ENCODE measurements at places on chromosomes 6 and 20.
A peak's percentile ranks its signal among the peaks of the same experiment; 100 is the strongest.

GRCh38 chr6:129321303-129321702 is 388.7 kb downstream of the ARHGAP18 start:
- no peak for DNase-seq

GRCh38 chr20:52047811-52048764 is 143.5 kb downstream of the ZFP64 start:
- DNase-seq = peak; percentile 24

DNA sequence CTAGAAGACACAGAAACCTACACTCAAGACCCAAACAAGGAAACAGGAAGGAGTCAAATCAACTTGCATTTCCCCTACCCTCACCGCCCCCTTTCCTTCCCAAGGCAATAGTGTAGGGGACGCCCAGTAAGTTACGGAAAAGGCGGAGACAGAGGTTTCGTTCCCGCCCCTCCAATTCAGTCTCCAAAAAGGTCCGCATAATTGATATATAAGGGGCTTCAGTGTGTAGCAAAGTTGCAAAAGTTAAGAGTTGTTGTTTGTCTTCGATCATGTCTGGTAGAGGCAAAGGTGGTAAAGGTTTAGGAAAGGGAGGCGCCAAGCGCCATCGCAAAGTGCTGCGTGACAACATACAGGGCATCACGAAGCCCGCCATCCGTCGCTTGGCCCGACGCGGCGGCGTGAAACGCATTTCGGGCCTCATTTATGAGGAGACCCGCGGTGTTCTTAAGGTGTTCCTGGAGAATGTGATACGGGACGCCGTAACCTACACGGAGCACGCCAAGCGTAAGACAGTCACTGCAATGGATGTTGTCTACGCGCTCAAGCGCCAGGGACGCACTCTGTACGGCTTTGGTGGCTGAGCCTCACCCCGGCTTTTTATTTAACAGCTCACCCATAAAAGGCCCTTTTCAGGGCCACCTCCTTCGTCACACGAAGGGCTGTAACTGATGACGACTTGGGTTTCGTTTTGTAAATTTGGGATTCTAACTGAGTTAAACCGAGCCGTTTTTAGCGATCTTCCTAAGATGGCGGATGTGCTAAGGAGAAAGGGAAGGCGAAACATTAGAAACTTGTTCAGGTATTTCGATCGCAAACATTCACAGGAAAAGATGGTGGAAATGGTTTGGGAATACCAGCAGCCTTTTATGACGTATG is 124.6 kb upstream of the BTN3A2 start:
- DNase-seq = peak; percentile 66

DNA sequence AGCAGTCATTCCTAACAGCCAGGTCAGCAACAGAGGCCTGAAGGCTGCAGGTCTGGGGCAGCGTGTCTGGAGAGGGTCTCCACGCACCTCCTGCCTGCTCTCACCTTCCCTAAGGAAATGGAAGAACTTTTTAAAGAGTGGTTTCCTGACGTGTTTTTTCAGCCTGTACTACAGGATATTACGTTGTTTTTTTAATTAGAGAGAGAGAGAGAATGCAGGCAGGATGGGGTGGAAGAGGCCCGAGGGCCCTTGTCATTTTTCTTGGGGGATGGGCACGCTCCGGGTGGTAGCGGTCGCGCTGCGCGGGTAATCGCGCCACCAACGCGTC is 2.1 kb downstream of the DLL1 start:
- no peak for DNase-seq

DNA sequence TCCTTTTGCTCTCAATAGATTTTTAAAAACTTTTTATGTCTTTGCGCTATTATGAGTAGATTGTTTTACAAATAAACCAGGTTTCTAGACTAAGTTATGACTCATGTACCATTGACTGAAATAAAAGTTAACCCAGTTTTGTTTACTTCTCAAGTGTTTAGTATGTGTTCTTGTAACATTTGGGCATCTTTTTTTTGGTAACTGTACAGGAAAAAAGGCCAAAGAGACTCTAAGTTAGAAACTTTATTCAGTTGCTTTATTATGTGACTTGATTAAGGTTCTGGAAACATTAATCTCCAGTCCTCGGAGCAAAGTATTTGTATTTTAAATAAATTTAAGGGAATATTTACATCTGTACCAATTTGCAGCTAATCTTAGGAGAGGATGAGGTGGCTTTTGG is 2.9 kb downstream of the NKAIN2 start:
- DNase-seq = no peak

DNA sequence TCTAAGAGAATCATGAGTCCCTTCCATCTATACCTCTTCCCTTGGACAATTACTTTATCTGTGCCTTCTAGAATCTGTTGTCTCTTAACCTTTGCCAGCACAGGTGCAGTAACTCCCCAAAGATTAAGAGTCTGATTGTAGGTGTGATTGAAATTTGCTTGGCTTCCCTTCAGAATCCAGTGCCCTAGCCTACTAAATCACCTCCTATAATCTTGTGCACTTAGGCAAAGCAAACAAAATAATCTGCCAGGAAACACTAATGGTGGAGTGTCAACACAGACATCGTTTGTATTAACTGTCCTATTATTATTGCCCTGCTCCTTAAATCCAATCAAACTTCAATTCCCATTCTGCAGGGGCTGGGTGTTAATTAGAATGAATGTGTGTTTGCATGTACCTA is 28.0 kb downstream of the ID4 start:
- no peak for DNase-seq

DNA sequence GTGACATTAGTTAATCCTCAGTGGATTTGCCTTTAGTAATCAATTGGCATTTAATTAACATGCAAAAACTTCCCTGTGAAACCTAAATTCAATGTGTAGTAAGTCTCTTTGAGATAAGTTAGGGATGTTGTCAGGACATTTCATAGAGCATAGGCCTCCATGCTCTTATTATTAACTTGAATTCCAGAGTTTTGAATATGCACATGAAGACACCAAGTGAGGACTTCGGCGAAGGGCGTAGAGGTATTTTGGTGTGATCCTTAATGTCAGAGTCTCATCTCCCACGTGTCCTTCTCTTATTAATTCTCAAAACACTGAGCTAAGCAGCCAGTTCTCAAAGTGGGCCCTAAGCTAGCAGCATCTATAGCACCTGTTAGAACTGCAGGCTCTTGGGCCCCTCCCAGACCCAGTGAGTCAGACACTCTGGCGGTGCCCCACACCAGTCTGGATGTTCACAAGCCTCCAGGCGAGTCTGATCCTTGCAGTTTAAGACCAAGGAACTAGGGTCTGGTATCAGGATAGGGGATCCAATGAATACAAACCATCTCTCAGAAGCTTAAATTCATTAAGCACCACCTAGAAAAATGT is 292.1 kb downstream of the QKI start:
- DNase-seq = no peak

- DNase-seq = no peak
Measured at GRCh38 chr6:108998485-108998884, 96.2 kb downstream of the SESN1 start.

DNA sequence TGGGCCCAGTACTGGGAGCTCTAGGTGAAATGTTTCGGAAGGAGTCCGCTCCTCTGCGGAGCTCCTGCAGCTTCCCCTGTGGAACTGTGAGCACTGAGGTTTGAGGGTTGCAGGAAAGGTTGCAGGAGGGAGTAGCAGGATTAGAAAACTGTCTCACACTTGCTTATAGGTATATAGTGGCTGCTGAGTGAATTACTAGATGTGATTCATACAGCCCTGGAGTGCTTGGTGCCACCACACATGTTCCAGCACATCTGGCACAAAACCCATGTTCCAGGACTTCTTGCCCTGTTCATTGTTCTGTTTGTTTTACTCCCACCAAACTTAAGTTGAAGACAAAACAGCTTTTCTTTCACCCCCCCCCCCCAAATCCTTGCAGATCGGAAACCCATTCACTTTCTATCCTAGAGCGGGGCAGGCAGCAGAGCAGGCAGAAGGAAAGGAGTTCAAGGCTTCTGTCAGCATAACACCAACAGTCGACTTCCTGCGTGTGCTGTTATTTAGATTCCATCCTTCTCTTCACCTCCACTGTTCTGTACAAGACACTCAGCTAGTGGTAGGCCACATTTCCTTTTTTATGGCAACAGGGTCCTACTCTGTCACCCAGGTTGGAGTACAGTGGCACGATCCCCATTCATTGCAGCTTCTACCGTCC is 669 bp upstream of the PEX6 start:
- no peak for DNase-seq

DNA sequence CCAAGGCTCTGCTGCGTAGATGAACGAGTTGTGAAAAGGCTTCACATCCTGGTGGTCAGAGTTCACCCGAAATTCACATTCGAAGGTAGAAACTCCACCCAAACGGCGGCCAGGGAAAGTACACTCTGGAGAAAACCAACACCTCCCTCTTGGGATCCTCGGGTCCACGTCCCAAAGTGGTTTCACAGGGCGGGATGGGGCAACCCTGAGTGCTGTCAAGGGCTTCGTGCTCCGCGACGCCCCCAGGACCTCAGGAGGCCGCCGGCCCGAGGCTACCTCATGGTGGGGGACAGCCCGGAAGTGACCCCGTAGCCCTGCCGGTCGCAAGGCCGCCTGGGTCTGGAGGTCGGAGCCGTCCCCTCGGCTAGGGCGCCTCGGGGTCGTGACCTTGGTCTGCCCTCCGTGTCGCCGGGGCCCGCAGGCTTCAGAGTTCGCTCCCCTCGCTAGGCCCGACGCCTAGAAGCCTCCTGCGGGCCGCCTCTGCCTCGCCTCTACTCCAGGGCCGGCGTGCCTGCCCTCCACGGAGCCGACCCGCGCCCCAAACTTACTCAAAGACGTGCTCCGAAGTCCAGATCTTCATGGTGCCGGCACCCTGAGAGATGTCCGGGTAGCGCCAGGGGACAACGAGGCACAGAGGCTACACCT is at the start of gene PRELID3B:
TSS of gene PRELID3B (minus strand) at position 636 of the 645 bp plus-strand sequence. CDS start at position 580, 56 bp downstream.
- peak; percentile 32 for DNase-seq

GRCh38 chr20:43761386-43762340 is 34.9 kb upstream of the GTSF1L start:
- DNase-seq = no peak

DNA sequence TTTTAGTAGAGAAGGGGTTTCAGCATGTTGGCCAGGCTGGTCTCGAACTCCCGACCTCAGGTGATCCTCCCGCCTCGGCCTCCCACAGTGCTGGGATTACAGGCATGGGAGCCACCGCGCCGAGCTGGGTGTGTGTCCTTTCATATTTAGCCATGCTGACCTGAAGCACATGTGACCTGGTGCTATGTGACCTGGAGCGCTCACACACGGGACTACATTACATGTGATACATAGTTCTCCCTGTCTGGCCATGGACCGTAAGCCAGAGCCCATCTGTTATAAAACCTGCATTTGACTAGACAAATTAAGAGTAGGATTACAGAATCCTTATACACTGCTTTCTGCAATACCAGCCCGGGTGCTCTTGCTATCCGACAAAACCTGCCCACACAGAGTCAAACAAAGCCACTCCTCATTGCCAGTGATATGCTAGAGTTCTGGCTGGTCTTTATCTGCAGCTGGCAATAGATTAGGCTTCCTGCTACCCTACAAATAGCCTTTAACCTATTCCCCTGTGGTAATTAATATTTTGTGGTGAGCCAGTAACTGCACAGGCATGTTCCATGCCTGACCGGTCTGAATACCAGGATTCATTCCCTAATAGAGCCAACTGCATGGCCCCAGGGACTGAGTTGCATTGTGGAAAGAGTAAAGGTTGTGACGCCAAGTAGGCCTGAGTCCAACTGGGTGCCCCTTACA is 26.3 kb upstream of the FAM50B start:
- DNase-seq = no peak

GRCh38 chr6:1070085-1070521 is 241.8 kb upstream of the FOXQ1 start:
- no peak for DNase-seq

GRCh38 chr20:32763202-32764004 is 1.2 kb downstream of the DNMT3B start:
- DNase-seq = no peak

GRCh38 chr6:11459079-11459610 is 78.4 kb upstream of the TMEM170B start:
- DNase-seq = no peak

DNA sequence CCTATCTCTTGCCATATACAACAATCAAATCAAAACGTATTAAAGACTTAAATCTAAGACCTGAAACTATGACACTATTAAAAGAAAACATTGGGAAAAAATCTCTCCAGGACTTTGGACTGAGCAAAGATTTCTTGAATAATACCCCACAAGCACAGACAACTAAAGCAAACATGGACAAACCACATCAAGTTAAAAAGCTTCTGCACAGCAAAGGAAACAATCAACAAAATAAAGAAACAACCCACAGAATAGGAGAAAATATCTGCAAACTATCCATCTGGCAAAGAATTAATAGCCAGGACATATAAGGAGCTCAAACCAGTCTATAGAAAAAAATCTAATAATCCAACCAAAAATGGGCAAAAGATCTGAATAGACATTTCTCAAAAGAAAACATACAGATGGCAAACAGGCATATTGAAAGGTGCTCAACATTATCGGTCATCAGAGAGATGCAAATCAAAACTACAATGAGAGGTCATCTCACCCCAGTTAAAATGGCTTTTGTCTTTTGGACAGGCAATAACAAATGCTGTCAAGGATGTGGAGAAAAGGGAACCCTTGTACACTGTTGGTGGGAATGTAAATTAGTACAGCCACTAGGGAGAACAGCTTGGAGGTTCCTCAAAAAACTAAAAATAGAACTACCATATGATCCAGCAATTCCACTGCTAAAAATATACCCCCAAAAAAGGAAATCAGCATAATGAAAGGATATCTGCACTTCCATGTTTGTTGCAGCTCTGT is 76.2 kb downstream of the SNX5 start:
- DNase-seq = no peak

DNA sequence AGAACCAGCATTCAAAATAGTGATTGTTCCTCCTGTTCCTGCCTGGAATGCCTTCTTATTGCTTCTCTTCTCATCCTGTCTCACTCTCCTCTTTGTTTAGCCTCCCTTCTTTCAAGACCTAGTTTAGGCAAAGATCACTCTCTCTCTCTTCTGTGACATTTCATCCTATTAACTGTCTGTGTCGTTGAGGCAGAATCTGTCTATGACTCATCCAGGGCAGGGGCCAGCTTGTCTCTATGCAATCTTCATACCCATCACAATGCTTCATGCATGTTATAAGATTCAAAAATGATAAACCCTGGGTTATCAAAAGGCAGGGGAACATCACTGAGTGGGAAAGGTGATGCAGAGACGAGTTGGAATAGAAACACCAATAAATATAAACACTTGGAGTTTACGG is 32.2 kb upstream of the FOXA2 start:
- DNase-seq = no peak

DNA sequence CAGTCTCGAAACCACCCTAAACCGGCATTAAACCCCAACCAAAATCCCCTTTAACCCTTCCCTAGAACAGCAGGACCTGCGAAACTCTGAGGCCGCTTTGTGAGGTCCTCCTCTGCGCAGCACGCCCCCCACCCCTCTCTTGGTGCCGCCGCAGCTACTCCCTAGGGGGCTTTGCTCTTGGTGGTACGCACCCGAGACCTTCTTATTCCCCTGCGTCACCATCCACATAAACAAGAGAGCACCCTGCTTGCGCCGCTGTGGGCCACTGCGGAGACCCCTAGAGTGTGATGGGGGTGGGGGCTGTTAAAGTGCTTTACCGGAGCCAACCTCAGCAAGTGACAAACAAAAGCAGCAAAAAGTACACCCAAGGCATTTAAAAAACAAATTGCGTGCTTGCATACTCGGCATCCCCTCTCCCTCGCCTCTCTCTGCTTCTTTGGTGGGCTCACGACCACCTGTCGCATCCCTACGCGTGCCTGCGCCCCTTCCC is 502 bp upstream of the GNAS start:
- no peak for DNase-seq
